ENCODE measurements at places on chromosomes 1 and 21.

DNA sequence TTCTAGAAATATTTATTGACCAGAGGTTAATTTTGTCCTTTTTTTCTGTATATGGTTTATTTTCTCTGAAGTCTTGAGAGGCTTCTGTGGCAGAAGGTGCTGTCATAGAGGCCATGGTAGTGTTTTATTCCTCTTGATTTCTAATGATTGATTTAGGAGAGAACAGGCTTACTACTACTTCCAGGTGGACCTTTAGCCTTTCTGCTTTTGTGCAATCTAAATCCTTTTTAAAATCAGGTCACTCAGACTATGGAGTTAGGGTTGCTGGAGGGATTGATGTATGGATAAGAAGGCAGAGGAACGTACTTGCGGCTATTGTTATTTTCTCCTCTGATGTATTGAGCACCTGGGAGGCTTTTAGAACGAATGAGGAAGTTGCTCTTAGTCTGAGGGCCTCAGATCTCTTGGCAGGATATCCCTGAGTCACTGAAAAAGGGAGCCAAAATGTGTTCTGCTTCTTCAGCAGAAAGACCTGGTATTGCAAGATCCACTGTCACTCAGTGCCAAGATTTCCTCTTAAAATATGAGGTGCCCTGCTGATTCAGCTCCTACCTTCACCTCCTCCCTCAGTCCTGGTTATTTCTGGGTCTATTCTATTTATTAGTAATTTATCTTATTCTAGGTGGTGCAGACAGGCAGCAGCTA is 277.4 kb downstream of the ZNF648 start:
- DNase-seq = no peak

DNA sequence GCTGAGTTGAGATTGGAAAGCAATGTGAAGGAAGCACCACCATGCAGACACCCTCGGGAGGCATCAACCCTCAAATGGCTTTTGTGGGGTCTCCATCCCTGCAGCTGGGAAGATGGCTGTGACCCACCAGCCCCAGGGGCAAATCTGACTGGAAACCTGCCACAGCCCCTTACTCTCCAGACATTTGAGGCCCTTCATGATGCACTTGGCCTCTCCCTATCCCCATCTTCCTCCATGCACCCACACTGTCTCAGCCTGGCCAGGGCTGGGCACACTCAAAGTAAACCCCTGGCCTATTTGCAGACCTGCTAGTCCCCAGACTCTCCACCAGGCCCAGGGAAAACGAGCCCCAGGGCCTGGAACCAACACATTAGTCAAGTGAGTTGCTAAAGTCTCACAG is 205.2 kb downstream of the MATN1 start:
- no peak for DNase-seq

GRCh38 chr1:59005491-59006288 is 221.8 kb upstream of the JUN start:
- DNase-seq = no peak

GRCh38 chr1:17922833-17923232 is 167.7 kb downstream of the ACTL8 start:
- DNase-seq = no peak

- DNase-seq = no peak
These were observed 42.3 kb downstream of the DPT start for GRCh38 chr1:168686666-168687065.

GRCh38 chr1:33001282-33001681 is 35.4 kb downstream of the AK2 start:
- no peak for DNase-seq

- DNase-seq = no peak
These were observed 28.5 kb downstream of the WNT4 start for GRCh38 chr1:22114083-22115012.

GRCh38 chr1:102099916-102100315 is 103.2 kb upstream of the OLFM3 start:
- DNase-seq = no peak

Measured in CD8-positive, alpha-beta T cell (primary cell).